ENCODE measurements at places on chromosomes 2 and 18.

DNA sequence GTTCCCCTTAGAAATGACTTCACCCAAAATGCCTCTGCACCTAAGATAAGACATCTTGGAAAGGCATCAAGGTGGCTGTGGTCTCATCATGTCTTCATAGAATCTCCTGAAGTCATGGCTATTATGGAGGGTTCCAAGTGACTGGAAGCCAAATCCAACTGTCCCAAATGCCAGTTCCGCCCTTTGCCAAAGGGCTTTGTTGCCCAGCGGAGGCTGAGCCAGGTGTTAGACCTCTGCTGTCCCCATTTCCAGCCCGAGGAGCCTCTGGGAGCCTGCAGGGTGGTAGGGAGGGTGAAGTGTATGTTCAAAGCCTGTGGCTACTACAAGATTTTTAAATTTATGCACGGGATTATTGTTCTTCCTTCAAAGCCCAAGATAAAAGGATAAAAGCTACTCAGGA is 25.7 kb downstream of the RHOB start:
- DNase-seq, result no peak

DNA sequence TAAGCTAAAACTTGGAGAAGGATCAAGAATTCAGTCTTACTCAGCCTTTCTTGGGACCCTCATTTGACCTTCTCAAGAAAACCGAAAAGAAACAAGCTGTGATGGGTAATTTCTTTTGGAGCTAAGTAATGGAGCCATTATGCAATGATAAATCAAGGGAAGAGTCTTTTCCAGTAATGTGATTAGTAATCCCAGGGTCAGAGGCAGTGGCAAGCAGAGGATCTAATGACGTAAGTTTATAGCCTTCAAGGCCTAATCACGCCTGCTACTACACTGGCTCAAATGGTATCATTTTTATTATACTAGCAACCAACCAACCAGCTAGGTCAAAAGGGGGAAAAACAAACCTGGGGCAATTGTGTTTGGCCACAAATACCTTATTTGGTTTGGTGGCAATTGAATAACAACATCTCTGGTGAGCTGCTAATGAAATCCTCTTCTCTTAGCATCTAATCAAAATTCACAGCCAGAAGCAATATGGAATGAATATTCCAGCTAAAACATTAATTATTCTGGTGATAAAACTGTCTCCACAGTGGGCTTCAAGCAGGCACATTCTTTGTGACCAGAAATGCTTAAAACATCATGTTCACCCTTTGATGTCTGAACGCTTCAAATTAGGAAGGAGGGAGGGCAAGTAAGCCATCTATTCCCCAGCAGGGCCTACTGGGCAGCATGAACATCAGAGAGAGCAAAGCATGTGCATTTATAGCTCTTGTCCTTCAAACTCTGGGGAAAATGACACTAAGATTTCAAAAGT is 114.9 kb upstream of the SULT1C3 start:
- DNase-seq, result no peak

DNA sequence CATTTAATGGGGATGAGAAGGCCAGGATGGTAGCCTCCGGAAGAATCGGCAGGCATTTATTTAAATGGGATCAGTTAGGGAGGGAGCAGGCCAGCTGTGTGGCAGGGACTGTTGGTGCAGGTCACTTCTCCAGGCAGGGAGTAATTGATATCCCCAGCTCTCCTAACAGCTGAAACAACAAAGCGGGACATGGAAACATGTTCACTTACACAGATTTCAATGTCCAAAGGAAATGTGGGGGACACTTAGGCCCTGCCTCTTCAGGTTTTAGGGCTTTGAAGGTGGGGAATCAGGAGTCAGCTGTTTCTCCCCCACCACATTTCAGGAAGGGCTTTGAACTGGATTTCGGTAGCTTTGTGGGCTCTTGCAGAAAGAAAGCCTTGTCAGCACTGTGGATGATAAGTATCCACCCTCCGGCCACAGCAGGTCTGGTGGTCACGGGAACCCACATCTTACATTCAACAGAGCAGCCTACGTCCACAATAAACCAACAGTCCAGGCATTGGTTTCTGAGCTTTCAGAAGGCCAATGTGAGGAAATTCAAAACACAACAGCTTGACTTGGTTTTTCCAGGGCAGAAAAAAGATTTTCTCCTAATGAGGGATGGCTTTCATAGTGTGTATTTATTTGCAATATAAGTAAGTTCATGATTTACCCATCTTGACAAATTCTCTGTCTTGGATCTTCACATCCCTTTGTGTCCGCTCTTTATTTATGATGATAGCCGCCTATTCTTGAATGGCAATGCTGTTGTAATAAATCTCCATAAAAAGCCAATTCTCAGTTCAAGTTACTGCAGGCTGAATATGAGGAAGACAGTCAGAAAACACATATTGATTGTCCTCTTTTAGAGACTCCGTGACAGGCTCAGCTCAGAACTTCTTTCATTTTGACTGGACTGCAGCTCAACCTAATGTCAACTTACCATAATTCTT is 96.6 kb upstream of the NRP2 start:
- DNase-seq, result peak; percentile 57

DNA sequence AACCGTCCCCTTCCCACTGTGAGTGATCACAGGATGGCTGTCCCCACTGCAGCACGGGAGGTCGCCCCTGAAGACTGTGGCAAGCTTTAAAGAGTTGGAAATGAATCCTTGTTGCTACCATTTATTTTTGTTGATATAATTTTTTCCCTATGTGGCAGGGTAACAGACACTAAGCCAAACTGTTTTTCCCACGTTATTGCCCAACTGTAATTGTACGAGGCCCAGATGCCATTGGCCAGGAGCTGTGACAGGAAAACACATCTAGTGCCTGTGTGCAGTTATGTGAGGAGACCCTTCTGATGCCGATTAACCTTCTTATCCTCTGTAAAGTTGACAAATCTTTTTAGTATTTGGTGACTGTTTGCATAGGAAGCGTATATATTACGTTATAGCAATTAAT is 44.2 kb downstream of the MRPS9 start:
- no peak for DNase-seq

GRCh38 chr18:68342039-68342659 is 372.8 kb downstream of the TMX3 start:
- DNase-seq, result no peak

DNA sequence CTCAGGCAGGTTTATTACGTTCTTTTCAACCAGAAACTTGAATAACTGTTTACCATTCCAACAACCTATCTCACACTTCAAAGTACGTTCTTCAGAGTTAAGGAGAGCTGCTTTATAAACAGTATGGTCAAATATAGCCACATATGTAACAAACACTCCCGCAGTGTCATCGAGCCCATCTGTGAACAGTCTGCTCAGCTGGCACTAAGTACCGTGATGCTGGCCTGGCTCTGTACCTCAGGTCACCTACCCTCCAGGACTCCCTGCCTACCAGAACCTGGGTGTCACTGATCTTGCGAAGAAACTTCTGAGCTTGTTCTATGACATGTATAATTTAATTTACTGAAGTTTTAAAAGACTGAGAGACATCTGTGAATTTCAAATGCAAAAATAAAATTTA is 71.4 kb downstream of the SEPTIN10 start:
- DNase-seq, result no peak

GRCh38 chr18:7924616-7925015 is 357.5 kb downstream of the PTPRM start:
- DNase-seq, result no peak

GRCh38 chr2:216235462-216235861 is 126.3 kb downstream of the XRCC5 start:
- DNase-seq, result no peak

- DNase-seq, result no peak
Observed at GRCh38 chr2:168526641-168527040, 70.6 kb downstream of the CERS6 start.

DNA sequence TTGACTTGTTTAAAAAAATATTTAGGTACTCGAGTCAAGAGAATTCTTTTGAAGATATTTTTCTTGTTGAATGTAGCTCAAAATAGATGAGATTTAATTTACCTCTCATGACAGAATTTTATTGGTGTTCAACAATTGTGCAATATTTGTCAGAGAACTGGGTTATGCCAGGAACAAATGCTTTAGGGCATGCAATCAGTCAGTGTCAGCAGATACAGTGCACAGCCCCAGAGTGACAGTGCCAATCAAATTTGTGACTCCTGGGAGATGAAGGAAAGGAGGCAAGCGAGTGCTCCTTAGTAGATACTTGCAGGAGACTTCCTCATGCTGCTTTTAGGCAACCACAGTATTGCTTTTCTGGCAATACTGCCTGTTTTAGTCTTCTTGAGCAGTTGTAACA is 81.2 kb upstream of the DSEL start:
- no peak for DNase-seq

- no peak for DNase-seq
Observed at GRCh38 chr2:8285081-8285480, 396.8 kb upstream of the ID2 start.

DNA sequence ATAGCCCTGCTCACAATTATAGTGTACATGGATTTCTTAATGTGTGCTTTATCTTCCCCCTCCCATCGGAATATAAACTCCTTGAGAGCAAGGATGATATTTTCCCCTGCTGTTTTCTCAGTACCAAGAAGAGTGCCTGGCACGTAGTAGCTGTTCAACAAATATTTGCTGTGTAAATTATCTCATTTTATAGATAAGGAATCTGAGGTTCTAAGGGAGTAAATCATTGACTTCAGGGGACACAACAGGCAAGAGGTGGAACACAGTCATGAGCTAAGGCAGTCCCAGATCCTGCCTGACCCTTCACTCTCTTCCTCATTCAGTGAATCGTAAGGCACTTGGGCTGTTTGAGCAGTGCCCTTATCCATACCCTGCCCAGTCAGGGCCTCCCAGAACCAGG is 187.3 kb upstream of the TNP1 start:
- no peak for DNase-seq

GRCh38 chr2:64003239-64003638 is 16.0 kb downstream of the VPS54 start:
- no peak for DNase-seq

GRCh38 chr2:144374163-144374661 is 145.7 kb downstream of the ZEB2 start:
- DNase-seq, result no peak

DNA sequence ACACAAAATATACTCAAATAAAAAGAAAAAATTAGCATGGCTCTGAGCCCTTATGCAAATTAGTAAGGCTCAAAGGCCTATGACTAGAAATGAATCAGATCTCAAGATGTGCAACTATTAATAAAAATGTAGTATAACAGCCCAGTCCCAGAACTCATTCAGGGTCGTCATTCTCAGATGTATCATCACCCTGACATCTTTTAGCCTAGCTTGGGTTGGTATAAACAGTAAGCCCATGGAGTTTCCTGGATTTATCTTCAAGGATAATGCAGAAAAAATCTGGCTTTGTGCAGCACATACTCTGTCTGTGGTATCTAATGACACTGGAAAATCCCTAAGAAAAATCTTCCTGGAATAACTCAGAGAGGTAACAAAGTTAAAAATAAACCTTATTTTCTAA is 239.3 kb downstream of the ZNF385B start:
- no peak for DNase-seq

DNA sequence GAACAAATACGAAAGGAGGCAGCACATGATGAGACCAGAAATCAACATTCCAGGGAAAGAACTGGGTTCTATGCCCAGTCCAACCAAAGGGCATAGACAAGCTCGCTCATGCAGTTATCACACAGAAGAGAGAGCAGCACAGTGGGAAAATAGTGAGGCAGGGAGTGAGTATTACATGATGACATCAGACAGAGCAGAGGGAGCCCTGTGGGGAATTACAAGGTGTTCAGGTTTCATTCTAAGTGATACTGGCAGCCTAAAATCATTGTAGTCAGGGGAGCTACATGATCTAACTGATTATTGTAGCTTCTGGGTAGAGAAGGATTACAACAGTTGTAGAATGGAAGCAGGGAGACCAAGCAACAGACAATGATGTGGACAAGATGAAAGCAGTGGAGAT is 658.5 kb downstream of the ARHGAP15 start:
- no peak for DNase-seq

- no peak for DNase-seq
Observed at GRCh38 chr2:88416016-88416663, 36.4 kb downstream of the FOXI3 start.

DNA sequence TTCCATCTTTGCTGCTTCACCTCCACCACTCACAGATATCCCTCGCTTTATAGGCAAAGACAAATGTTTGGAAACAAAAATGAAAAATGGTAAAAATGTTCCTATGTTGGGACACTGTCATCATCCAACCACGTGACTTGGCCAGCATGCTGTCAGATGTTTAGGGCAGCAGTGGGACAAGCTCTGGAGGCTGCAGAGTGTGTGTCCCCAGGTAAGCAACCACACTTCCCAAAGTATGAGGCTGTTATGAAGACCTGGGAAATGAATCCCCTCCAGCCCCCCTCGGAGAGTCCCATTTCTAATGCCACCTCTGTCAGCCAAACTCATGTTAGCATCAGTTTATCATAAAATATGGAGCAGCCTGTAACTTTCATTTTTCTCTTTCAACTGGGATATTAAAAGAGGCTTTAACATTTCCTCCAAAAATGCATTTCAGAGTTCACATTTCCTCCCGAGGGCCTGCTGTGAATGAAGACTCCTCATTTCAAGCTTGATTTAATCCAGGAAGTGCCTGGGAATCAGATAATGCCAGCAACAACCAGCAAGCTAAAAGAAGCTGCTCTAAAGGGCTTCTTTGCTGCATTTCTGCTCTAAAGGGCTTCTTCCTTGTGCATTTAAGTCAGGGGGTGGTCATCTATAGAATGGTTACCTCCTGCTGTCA is 66.2 kb downstream of the APOB start:
- DNase-seq, result no peak

DNA sequence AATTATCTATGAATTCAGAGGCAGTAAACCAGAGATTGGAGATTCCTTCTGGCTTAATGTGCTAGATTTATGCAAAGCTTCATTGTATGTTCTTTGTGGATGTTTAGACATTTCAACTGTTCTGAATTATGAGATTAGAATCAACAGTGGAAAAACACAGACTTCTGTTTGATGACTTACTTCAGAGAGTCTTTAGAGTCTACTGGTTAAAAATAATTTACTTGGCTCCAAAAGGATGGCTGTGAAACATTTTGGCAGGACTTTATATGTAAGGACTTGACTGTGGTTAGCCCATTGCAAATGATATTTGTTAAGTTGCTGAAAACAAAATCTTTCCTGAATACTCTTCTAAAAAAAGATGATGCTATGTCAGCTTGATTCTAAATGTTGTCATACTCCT is 25.5 kb upstream of the LRRC30 start:
- no peak for DNase-seq

DNA sequence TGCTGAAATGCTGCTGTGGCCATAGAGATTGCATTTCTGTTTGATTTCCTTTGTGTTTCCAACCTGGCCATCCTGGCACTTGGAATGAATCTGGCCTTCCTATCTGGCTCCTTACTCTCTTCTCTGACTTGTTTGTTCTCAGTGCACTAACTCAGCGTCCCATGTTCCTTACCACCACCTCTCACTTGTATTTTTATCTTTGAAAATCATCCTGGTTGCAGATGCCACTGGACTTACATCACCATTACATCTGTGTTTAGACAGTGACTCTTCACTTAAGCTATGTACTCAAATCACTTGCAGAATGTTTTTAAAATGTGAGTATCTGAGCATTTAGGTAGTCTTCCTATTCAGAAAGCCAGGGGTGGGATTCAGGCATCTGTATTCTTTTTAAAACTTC is 239.5 kb downstream of the WDR7 start:
- peak; percentile 73 for DNase-seq

GRCh38 chr2:127080226-127080937 is 26.6 kb downstream of the BIN1 start:
- no peak for DNase-seq

All from brain pericyte (primary cell).